ENCODE measurements at places on chromosomes 5 and 9. TPM values are rescaled to one million over a fixed set of nuclear protein-coding genes. Genes with fewer than 3 reads are reported as not detected.

DNA sequence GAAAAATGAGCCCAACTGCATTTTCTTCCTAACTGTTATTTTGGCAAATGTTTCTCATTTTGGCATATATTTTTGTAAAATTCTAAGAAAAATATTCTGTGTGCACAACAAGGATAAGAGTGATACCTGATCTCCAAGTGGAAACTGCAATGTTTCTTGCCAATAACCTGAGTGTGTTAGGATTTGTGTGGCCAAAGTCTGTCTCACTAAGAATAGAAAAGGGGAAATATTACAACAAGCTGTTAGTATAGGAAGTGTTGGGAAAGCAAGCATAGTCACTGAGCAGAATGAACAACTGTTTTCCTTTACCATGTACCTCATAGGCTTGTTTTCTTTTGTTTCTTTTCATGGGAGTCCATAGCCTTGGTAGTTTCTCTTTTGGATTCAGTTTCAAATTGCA is 624.2 kb downstream of the MTRR start:
- H3K36me3 ChIP-seq, result no peaks in the 10 kb centered on the region
- DNase-seq, result no peak
- H3K27me3 ChIP-seq, result no peaks in the 10 kb centered on the region
- H3K4me3 ChIP-seq, result no peak overlapping the region
- H3K27ac ChIP-seq, result no peak overlapping the region

The PLAC8L1 gene
- total RNA-seq, result 0.33 TPM

The GRXCR2 gene
- not detected for total RNA-seq

The FCN2 gene
- not detected for total RNA-seq

GRCh38 chr5:102747386-102748166 is 7.5 kb upstream of the PAM start:
- no peak for DNase-seq
- no peaks in the 10 kb centered on the region for H3K36me3 ChIP-seq
- no peaks in the 10 kb centered on the region for H3K27me3 ChIP-seq
- no peak overlapping the region for H3K4me3 ChIP-seq
- peaks cover 20% of the 10 kb centered on the region for H3K4me1 ChIP-seq
- no peak overlapping the region for H3K27ac ChIP-seq

- no peaks in the 10 kb centered on the region for H3K27me3 ChIP-seq
- no peak for DNase-seq
- no peaks in the 10 kb centered on the region for H3K4me1 ChIP-seq
- no peak overlapping the region for H3K4me3 ChIP-seq
Measured at GRCh38 chr5:148261221-148261620, 7.4 kb upstream of the SPINK13 start.

DNA sequence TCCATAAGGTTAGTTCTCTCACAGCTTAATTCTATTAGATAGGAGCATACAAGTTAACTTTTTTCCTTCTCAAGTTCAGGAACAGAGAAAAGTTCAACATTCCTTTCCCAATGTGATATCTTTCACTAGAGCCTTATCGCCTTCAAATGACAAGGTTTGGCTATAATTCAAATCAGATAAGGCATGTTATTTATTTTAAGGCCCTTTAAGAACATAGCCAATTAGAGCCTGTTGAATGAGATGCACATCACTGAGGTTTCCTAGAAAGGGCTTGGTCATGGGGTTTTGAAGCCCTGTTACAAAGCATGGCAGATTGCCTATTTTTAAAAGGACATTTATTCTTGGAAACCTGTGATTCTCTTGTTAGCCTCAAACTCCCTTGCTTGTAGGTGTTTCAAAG is 123.4 kb downstream of the BASP1 start:
- H3K27ac ChIP-seq, result no peak overlapping the region
- H3K36me3 ChIP-seq, result no peaks in the 10 kb centered on the region
- no peaks in the 10 kb centered on the region for H3K27me3 ChIP-seq
- no peak overlapping the region for H3K4me3 ChIP-seq
- DNase-seq, result no peak

The SLC6A19 gene
- total RNA-seq, result not detected

GRCh38 chr5:141422742-141423291 is 2.0 kb downstream of the PCDHGA11 start:
- DNase-seq, result no peak
- H3K36me3 ChIP-seq, result peaks cover 16% of the 10 kb centered on the region
- no peak overlapping the region for H3K27ac ChIP-seq
- H3K4me3 ChIP-seq, result no peak overlapping the region
- no peaks in the 10 kb centered on the region for H3K4me1 ChIP-seq

The PCDHGA2 gene
- total RNA-seq, result 0.71 TPM

GRCh38 chr9:21392270-21392669 is 7.1 kb upstream of the IFNA2 start:
- no peaks in the 10 kb centered on the region for H3K36me3 ChIP-seq
- no peaks in the 10 kb centered on the region for H3K4me1 ChIP-seq
- DNase-seq, result no peak
- H3K27me3 ChIP-seq, result 0 out of 2 replicates have a peak, but pooled peaks cover 5% of the 10 kb centered on the region
- no peak overlapping the region for H3K4me3 ChIP-seq
- H3K27ac ChIP-seq, result no peak overlapping the region

The TMED9 gene
- 76.2 TPM for total RNA-seq

- no peaks in the 10 kb centered on the region for H3K36me3 ChIP-seq
- DNase-seq, result no peak
- no peak overlapping the region for H3K4me3 ChIP-seq
- no peak overlapping the region for H3K27ac ChIP-seq
- no peaks in the 10 kb centered on the region for H3K4me1 ChIP-seq
Measured at GRCh38 chr9:6733257-6733656, 24.5 kb upstream of the KDM4C start.

The MARCOL gene
- total RNA-seq, result not detected

DNA sequence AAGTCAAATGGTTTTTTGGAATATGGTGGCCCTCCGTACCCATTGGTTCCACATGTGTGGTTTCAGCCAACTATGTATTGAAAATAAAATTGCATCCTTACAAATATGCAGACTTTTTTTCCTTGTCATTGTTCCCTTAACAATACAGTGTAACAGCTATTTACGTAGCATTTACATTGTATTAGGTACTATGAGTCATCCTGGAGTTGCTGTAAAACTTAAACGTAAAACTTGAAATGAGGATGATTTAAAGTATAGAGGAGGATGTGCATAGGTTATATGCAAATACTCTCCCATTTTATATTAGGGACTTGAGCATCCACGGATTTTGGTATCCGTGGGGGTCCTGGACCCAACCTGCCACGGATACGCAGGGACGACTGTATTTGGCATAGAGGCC is 16.3 kb downstream of the SDHA start:
- no peak overlapping the region for H3K4me3 ChIP-seq
- DNase-seq, result no peak
- no peaks in the 10 kb centered on the region for H3K4me1 ChIP-seq

- H3K4me1 ChIP-seq, result no peaks in the 10 kb centered on the region
- no peak for DNase-seq
- H3K36me3 ChIP-seq, result no peaks in the 10 kb centered on the region
- H3K4me3 ChIP-seq, result no peak overlapping the region
- H3K27me3 ChIP-seq, result no peaks in the 10 kb centered on the region
Measured at GRCh38 chr5:142969624-142970439, 199.7 kb downstream of the ARHGAP26 start.

GRCh38 chr9:83935276-83935935 is 14.2 kb upstream of the KIF27 start:
- H3K36me3 ChIP-seq, result no peaks in the 10 kb centered on the region
- H3K4me3 ChIP-seq, result no peak overlapping the region
- no peaks in the 10 kb centered on the region for H3K27me3 ChIP-seq
- H3K4me1 ChIP-seq, result peaks cover 11% of the 10 kb centered on the region

GRCh38 chr9:70407081-70407503 is 7.4 kb downstream of the KLF9 start:
- H3K4me1 ChIP-seq, result peaks cover 20% of the 10 kb centered on the region
- peak; percentile 19 for DNase-seq
- no peaks in the 10 kb centered on the region for H3K27me3 ChIP-seq
- no peaks in the 10 kb centered on the region for H3K36me3 ChIP-seq
- no peak overlapping the region for H3K4me3 ChIP-seq

Measured in SJCRH30 (cell line).